ENCODE measurements at places on chromosomes 5 and 9. TPM values are rescaled to one million over a fixed set of nuclear protein-coding genes. Genes with fewer than 3 reads are reported as not detected.

The ATP10B gene
- polyA plus RNA-seq, result not detected

- H3K27ac ChIP-seq, result no peak overlapping the region
- H3K27me3 ChIP-seq, result no peaks in the 10 kb centered on the region
- H3K4me3 ChIP-seq, result no peak overlapping the region
- DNase-seq, result no peak
Observed at GRCh38 chr9:13529321-13530104, 250.0 kb upstream of the MPDZ start.

DNA sequence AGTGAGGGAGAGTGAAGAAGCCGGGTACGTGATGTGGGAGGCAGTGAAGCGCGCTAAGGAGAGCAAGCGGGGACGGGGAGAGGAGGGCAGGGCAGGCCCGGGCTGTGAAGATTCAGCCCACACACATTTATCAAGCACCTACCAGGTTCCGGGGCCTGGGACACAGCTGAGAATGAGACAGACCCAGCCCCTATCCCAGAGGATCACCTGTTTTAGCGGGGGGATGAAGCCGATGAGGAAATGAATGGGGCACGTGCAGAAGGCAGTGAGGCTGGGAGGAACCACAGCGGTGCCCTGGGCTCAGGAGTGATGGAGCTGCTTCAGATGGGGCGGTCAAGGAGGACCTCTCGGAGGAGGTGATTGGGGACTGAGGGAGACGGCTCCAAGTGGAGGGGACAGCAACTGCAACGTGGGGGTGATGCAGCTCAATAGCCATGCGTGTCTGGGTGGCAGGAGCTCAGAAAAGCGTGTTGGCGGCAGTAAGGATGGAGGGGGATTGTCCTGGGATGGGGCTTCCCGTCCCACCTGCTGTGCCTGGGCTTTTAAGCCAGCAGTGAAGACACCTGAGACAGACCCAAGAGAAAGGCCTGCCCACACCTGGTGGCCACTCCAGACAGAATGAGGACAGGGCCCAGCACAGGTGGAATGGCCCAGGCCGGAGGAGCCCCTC, 77.5 kb upstream of the UNC5A start:
- DNase-seq, result no peak
- peaks cover 5% of the 10 kb centered on the region for H3K36me3 ChIP-seq
- H3K27me3 ChIP-seq, result peaks cover 65% of the 10 kb centered on the region
- H3K4me3 ChIP-seq, result no peak overlapping the region
- H3K4me1 ChIP-seq, result peaks cover 2% of the 10 kb centered on the region
- H3K27ac ChIP-seq, result no peak overlapping the region

DNA sequence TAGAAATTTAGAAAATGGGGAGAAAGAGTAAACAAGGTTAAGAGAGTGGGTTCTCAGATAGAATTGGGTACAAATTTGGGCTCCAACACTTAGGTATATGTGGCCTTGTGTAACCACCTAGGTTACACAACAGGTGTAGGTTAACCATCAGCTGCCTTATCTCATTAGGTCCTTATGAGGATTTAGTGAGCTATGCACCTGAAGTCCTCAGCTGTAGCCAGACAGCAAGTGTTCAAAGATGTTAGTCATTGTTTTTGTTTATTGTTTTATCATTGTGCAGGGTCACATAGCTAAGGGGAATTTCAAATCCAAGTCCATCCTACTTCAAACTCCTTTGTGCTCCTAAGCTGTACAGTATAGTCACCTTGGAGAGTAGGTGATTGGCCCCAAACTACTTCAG, 970 bp upstream of the TRIM32 start:
- no peaks in the 10 kb centered on the region for H3K27me3 ChIP-seq
- H3K4me3 ChIP-seq, result peak overlapping the region; percentile 89
- peak overlapping the region; percentile 86 for H3K27ac ChIP-seq
- peaks cover 44% of the 10 kb centered on the region for H3K4me1 ChIP-seq
- H3K36me3 ChIP-seq, result no peaks in the 10 kb centered on the region

The SAXO1 gene
- 0.25 TPM for polyA plus RNA-seq

DNA sequence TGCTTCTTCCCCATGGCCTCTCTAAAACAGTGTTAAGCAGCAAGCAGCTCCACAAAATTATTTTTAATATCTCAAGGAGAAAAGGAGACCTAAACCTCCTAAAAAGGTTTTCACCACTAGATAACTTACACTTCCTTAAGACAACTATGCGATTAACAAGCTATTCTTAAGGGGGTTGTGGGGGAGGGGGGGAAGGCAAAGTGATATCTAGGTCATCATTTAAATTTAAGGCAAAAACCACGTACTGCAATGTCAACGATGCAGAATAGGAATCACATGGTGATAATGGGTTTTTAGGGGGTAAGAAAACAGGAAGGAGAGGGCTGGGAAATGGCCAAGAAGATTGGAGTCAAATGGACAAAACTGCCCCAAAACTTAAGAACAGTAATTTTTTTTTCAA, 32.6 kb downstream of the CSNK1A1 start:
- no peak for DNase-seq
- peaks cover 43% of the 10 kb centered on the region for H3K4me1 ChIP-seq
- no peak overlapping the region for H3K4me3 ChIP-seq
- H3K36me3 ChIP-seq, result peaks cover 9% of the 10 kb centered on the region
- H3K27ac ChIP-seq, result no peak overlapping the region

DNA sequence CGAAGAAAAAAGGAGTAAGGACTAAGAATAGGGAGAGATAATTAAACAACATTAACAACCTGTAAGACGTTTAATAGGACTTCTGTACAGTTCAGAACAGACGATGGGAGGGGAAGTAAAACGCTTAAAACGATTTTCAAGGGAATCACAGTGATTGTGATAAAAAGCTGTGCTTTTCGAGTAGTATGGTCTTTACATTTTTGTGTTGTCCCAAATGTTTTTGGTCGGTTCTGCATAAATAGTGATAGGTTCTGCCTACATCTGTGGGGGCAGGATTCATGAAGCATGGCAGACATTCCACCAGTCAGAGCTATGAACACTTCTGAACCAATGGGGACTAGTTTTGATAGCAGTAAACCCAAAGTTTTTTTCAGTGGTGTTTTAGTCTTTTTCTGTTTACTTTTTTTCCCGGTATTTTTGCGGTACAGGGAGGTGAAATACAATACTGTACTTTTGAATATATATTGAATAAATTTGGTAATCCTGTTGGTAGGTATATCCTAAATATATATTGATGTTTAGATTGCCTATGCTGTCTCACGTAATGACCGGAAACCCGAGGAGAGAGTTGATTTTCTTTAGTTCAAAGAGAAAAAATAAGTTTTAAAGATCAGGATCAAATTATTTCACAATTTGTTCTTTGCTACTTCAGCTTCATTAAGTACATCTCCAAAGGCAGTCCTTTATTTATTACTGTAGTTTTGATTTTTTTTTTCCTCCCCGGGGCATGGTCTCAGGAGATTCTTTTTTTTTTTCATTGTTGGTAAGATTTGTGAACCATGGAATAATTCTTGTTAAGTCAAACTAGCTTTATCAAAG, 1.3 kb downstream of the ERBIN start:
- H3K27ac ChIP-seq, result peak overlapping the region; percentile 90
- peak overlapping the region; percentile 97 for H3K4me3 ChIP-seq
- H3K36me3 ChIP-seq, result peaks cover 9% of the 10 kb centered on the region

GRCh38 chr9:107243742-107244141, 39.3 kb upstream of the RAD23B start:
- no peaks in the 10 kb centered on the region for H3K36me3 ChIP-seq
- peaks cover 16% of the 10 kb centered on the region for H3K4me1 ChIP-seq
- no peak overlapping the region for H3K27ac ChIP-seq
- H3K27me3 ChIP-seq, result peaks cover 3% of the 10 kb centered on the region
- DNase-seq, result no peak

The PCDHAC1 gene
- polyA plus RNA-seq, result not detected

DNA sequence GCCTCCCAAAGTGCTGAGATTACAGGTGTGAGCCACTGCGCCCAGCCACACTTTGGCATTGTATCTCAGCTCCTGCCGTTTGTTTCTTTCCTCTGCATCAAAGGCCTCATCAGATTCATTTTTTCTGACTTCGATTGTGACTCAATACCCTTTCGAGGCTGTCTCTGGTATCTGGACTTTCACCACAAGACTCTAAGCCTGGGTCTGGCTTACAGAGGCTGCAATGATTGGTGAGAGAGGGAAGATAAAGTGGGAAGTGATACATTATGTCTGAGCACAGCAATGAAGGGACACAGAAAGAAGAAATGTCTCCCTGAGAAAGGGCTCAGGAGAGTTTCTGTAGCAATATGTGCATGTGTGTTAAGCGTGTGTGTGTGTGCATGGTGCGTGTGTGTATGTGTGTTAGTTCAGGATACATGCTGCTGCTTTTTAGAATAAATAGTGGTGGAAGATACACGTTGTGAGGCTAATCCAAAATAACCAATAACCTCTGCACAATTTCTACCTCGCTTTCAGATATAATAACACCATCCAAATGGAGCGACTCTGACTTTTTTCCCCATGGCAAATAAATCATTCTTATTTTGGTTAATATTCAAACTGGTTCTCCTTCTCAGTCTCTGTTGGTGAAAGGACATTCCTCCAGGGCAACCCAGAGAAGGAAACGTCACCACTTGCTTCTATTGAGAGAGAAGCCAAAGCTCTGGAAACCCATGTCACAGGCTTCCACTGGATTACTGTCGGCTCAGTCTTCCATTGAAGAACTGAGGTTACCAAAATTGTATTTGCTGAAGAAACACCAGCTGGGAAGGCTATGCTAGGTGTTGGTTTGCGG, 8.1 kb upstream of the DAB2 start:
- H3K4me3 ChIP-seq, result no peak overlapping the region
- H3K27ac ChIP-seq, result no peak overlapping the region
- no peaks in the 10 kb centered on the region for H3K4me1 ChIP-seq
- H3K36me3 ChIP-seq, result no peaks in the 10 kb centered on the region
- H3K27me3 ChIP-seq, result peaks cover 14% of the 10 kb centered on the region

The BTF3 gene
- polyA plus RNA-seq, result 663 TPM

DNA sequence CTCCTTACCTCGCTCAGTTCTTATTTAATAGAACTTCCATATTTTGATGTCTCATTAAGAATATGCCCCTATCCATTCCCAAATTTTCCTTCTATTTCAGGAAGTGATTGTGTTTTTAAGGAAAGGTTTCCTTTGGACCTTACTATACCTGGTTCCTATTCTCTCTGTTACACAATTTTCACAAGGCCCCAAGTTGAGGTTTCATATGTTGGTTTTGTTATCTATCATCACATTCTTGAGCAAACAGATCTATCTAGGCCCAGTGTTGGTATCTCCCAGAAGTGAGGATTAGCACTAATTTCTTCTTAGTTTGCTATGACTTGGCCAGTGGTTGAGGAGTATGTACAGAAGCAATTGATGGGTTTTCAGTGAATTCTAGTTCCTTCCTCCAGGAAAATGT, 41.5 kb downstream of the ALG2 start:
- H3K4me1 ChIP-seq, result peaks cover 53% of the 10 kb centered on the region
- H3K36me3 ChIP-seq, result no peaks in the 10 kb centered on the region

The SEMA4D gene
- polyA plus RNA-seq, result 38.2 TPM

The ECM2 gene
- not detected for polyA plus RNA-seq

DNA sequence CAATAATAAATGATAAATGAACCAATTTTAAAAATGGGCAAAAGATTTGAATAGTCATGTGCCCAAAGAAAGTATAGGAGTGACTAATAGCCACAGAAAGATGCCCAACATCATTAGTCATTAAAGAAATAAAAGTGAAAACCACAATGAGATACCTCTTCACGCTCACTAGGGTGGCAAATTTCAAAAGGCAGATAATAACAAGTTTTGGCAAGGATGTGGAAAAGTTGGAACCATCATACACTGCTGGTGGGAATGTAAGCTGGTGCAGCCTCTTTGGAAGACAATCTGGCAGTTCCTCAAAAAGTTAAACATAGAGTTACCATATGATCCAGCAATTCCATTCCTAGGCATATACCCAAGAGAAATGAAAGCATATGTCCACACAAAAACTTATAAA, 1819.8 kb downstream of the MAT2B start:
- H3K36me3 ChIP-seq, result no peaks in the 10 kb centered on the region
- no peak overlapping the region for H3K27ac ChIP-seq
- no peak overlapping the region for H3K4me3 ChIP-seq
- H3K4me1 ChIP-seq, result no peaks in the 10 kb centered on the region
- no peak for DNase-seq

DNA sequence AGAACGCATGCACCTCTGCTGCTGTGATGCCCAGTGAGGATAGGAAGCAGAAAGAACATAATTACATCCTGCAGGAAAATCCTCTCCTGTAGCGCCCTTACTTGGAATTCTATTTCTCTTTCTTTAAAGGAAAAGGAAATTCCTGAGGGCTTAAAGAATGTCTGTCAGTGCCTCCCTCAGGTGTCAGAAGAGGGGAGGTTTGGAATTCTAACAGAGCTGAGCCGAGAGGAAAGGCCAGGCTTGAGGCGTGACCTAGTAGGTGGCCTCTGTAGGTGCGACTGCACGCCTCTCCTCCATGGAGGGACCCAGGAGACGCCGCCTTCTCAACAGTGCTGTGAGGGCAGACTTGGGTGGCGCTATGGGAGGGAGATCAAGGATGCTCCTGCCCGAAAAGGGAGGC, 55.9 kb upstream of the ERCC6L2 start:
- DNase-seq, result no peak
- H3K36me3 ChIP-seq, result peaks cover 20% of the 10 kb centered on the region
- H3K4me1 ChIP-seq, result no peaks in the 10 kb centered on the region
